ENCODE measurements at places on chromosomes 5 and 9.
A peak's percentile ranks its signal among the peaks of the same experiment; 100 is the strongest.

DNA sequence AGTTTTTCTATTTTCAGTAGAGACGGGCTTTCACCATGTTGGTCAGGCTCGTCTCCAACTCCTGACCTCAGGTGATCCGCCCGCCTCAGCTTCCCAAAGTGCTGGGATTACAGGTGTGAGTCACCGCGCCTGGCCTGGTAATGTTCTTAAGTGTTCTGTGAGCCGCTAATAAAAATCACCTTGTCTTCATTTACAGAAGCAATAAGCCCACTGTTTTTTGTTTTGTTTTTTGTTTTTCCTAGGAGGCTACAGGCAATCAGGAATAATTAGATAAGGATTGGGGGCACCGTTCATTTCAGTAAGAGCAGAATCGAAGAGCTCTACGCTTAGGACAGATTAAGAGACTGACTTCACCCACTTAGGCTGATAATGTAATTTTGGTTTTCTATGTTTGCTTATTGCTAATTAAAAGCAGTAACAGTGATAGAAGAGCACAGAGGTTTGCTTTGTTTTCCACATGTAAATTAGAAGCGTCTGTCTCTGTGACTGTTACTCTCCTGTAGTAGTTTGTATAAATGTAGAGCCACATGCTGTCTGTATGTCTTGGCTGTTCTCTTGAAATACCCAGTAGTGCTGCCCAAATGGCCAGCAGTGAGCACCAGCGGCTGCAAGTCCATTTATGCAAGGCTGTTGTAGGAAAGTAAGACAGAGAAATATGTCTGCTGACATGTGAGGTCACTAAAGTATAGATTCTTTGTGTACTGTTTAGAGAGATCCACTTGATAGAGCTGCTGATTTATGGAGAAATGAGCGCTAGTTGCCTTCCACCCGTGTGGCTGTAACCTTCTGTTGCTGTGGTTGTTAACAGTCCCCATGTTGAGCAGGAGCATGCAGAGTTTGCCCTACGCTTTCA, 30.5 kb downstream of the TRIO start:
- no peak for DNase-seq

DNA sequence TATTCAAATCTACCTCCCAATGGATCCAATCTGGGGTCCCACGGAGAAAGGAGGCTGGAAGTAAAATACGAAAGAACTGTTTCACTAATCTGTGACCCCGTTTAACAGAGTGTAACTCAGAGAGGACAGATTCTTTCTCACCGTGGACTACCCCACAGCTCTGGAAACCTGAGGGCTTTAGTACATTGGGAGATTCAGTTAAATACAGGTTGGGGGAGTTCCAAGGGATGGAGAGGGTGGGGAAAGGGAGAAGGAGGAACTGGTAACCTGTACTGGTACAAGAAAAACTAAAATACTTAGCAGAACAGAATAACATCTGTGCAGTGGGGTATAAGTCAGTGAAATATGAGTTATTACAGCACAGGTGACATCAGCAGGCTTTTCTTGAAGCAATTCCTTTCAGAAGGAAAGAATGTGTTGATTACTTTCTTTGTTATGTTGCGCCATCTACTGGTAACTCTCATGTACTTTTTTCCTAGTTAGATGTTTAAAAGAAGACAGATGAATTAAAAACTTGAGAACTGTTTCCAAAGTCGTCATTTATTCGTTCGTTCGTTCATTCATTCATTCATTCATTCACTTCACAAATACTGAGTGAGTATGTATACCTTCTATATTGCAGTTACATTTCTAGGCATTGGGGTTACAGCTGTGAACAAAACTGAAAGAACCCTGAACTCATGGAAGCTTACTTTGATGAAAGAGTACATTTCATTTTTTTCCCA, 30.0 kb upstream of the STOM start:
- peak; percentile 76 for DNase-seq

DNA sequence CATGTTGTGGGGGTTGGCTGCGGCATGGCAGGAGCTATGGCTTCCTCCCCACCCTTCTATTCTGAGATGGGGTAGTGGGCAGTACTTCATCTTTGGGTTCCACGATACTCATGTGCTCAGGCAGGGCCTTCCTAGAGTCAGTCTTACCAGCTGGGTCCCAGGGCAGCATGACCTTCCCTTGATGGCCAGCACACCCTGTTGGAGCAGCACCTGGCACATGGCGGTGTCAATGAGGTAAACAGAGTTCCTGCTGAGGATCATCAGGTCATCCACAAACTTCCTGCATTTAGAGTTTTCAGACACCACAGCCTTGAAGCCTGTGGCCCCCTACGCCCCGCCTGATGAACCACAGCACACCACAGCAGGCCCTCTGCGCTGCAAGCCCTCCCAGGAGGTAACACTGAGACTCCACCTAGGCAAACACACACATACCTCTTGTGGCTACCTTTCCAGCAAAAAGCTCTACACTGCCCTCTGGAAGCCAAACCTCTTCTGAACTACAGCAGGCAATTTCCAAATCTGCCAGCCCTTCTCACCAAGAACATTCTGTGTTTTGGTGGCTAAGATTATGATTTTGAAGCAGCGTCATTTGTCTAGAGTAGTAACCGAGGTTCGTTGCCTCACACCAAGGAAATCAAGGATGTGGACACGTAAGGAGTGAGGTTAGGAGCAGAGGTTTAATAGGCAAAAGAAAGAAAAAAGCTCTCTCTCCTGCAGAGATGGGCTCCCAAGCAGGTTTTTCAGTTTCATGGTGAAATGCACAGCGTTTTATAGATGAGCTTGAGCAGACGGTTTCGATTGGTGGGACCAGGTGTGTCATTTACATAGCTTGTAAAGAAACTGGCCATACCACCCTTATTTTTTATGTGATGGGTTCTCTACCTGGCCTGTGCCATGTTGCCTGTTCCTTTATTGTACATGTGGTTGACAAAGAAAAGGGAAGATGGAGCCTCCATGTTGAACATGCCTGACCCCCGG, 20.3 kb upstream of the TMEM174 start:
- DNase-seq, result no peak

DNA sequence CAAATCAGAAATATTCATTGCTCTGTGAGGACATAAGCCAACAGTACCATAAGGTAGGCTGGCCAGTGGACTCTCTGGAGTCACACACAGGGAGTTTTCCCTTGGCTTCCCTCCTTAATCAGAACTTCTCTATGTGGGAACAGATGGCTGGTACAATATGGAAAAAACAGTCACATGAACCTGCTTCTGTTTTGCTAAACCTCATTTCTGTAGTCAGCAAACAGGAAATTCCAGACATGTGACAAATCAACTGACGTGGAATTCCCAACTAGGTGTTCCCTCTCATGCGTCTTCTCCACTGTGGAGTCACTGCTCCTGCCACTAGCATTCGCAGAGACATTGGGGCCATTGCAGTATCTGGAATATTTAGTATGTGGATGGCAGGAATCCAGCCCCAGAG, 617.6 kb downstream of the KIF4B start:
- DNase-seq, result no peak

GRCh38 chr5:65871182-65871581, 55.2 kb upstream of the ERBIN start:
- no peak for DNase-seq

- peak; percentile 64 for DNase-seq
Observed at GRCh38 chr5:38845526-38846378, at the start of gene OSMR. Gene OSMR (plus strand): TSS chr5:38846012. CDS start chr5:38869045, 23,033 bp downstream.

- DNase-seq, result no peak
Observed at GRCh38 chr9:136021872-136022681, 60.9 kb upstream of the UBAC1 start.

DNA sequence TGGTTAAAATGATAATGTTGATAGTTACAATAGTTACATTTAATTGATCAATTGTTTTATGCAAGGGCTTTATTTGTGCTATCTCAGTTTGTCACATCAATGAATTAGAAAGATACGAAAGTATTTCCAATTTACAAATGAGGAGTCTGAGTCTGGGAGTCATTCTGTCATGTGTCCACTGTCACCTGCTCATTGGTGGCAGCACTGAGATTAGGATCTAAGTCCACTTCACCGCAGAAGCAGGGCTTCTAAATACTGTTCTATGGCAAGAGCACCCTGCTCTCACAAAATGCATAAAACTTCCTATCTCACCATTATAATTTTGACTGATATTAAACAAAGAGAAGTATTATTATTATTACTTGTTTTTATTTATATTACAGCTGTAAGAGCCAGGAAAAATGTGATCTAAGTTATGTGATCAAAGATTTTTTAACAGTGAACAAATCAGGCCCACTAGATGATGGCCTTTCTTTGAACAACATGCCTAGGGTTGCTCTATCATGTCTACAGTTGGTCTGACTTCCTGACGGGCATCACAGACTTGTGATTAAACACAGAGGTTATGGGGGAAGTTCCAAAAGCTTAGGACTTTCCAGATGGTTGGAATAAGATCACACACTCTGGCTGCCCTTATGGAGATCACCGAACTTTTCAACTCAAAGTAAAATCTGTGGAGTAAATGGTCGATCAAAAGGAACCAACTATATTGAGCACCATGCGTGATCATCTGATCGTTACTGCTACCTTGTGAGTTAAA, 15.1 kb downstream of the TLR4 start:
- DNase-seq, result no peak

GRCh38 chr9:120924698-120925534, 1.7 kb downstream of the TRAF1 start:
- DNase-seq, result no peak

GRCh38 chr9:33778700-33779351, 16.5 kb upstream of the PRSS3 start:
- DNase-seq, result peak; percentile 29

GRCh38 chr9:16282216-16282615, 588.3 kb downstream of the BNC2 start:
- no peak for DNase-seq

- no peak for DNase-seq
Observed at GRCh38 chr9:82495884-82496777, 507.6 kb downstream of the SPATA31D1 start.

DNA sequence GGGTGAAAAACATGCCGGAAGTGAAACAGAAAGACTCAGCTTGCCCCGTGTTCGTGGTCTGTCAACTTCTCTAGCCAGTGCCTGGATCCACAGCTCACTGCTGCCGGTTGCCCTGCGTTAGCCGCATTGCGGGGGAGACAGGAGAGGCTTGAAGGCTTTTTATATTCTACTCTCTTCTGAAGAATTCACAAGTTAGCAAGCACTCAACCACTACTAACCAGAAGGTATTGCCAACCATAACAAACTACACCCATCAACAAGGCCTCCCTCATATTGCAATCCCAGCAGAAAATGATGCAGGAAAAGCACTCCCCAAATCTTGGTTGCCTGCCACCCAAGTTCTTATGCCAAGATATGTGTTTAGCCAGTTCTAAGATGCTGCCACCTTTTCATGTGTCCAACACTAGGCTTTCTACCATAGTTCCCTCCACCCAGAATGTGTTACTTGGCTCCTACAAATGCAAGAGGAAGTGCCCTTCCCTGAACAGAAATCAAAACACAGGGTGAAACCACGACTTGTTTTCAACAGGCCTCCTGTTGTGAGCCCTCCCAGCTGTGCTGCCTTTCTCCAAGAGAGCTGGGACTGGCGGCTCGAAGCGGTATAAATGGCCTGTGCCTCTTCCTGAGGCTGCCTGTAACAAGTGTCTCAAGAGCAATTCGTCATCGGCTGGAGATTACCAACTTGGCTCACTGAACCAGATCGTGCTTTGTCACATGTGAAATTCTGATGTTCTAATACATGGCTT, 129.0 kb downstream of the SNX18 start:
- DNase-seq, result no peak
